ENCODE measurements at places on chromosomes 7 and 10.

GRCh38 chr7:138975343-138976104 is 5.7 kb downstream of the KIAA1549 start:
- no peak for DNase-seq

DNA sequence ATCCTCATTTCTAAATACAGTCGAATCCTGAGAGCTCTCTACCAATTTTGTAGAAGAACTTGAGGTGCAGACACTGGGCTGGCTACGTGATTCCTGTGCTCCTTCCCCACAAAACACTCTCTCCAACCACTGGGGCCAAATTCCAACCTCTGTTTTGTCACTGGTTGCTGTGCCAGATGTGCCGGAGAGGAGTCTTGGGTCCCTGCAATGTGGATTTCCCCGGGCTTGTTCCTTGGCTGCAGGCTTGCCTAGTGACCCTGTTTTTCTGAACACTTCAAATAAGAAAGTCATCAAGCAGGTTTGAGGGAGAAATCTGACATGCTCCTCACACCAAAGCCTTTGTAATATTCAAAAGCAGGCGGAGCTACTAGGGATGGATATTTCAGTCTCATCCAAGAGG is 44.4 kb upstream of the AGBL3 start:
- no peak for DNase-seq

GRCh38 chr7:5139998-5140397 is 50.0 kb upstream of the WIPI2 start:
- DNase-seq = no peak

DNA sequence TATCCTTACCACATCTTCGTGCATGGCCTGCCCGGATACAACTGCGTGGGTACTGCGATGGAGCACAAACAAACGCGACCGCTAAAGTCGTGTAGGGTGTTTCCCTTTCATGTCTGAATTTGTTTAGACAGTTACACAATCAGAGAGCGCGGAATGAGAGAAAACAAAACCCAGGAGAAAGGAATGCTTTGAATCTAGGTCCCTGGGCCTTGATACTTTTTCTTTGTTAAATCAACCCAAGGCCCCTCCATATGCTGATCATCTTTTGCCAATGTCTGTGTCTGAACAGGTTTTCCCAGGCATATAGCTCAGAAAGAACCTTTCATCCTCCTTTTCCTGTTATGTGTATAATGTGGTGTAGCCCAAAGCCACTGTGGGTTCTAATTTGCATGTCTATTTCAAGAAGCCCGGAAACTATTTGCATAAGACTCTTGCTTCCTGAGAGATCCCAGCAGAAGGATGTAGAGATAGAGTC is 145.8 kb downstream of the FRMD4A start:
- DNase-seq = no peak

GRCh38 chr7:103480771-103481170 is 34.8 kb upstream of the SLC26A5 start:
- no peak for DNase-seq

GRCh38 chr10:86931872-86932271 is 25.5 kb downstream of the MMRN2 start:
- no peak for DNase-seq

- DNase-seq = no peak
These were observed 225.5 kb upstream of the GNAI1 start for GRCh38 chr7:79909176-79909575.

GRCh38 chr10:131934769-131935168 is 34.0 kb downstream of the PPP2R2D start:
- no peak for DNase-seq

DNA sequence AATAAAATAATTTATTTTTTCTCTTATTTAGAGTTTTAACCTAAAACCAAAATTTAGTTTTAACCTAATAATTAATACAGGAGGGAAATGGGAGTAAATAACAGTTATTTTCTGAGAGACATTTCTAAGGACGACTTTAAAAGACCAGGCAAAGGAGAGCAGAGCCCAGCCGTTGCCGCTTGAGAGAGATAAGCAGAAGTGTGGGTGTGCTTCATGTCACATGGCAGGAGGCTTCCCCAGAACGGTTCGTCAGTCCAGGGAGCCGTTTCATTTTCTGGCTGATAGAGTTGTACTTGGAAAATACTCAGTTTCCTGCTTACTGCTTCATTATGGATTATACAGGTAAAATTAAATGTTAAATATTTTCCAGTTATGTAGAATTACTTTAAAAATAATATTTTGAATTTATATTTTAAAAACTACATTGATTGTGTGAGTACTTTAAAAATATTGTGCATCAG is 61.4 kb downstream of the ST7 start:
- DNase-seq = no peak

DNA sequence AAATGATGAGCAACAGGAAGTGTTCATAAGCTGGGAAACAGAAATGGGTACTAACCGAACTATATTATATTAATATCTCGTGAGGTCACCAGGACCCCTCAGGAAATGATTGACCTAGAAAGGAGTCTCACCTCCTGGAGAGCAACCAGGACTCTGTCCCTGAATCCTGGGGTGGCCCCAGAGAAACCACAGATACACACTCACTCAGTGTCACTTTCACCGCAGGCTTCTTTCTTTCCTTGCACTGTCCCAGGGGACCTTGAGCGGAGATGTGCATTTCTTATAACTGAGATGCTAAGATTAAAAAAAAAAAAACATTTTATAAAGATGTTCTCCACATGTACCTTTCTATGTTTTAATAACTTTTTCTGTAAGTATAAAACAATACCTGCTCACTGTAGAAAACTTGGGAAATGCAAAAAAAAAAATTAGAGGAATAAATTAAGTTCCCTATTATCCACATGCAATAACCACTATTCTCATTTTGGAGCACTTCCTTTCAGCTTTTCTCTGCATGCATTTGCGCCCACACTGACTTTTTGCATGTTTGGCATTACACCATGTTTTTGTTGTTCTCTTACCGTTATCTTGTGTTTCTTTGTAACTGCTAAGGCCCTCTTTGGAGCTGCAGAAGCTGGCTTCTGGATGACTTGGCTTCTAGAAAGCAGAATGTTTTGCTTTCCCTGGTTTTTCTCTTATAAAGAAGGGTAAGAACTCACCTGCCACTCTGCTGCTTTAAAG is 15.0 kb downstream of the NOD1 start:
- DNase-seq = no peak

- DNase-seq = no peak
These were observed 54.6 kb upstream of the BMPER start for GRCh38 chr7:33850768-33851167.

DNA sequence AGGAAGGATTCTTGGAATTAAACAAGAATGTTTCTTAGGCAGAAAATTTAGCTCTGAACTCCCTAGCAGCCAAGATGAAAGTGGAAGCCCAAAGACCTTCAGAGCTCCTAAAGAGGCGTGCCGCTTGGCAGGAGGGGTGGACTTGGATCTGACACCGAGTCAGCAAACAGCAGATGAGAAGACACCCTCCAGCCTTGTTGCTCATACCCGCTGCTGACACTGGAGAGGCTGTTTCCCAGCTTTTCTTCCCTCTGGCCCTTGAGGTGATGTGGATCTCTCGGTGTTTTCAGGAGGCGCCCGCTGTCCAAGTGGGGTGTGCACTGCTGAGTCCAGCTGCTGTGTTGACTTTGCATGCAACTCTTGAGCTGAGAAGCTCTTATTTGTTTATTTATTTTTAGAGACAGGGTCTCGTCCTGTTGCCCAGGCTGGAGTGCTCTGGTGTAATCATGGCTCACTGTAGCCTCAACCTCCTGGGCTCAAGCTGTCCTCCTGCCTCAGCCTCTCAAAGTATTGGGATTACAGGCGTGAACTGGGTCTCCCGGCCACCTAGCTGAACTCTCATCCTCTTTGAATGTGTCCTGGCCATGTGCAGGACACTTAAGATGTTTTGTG is 21.5 kb downstream of the SLC18A2 start:
- DNase-seq = no peak
